WERI-Rb-1 (cell line): ENCODE measurements at places on chromosomes 13 and 19.

GRCh38 chr13:110664041-110664440 is 41.9 kb downstream of the CARS2 start:
- DNase-seq, result no peak

- no peak for DNase-seq
Measured at GRCh38 chr13:33514362-33514761, 228.8 kb upstream of the STARD13 start.

GRCh38 chr19:2461751-2462634 is 5.2 kb upstream of the LMNB2 start:
- DNase-seq, result no peak

- no peak for DNase-seq
Measured at GRCh38 chr19:10761443-10762250, 43.8 kb downstream of the DNM2 start.

- DNase-seq, result no peak
Measured at GRCh38 chr19:54418930-54419800, 3.9 kb downstream of the TTYH1 start.

DNA sequence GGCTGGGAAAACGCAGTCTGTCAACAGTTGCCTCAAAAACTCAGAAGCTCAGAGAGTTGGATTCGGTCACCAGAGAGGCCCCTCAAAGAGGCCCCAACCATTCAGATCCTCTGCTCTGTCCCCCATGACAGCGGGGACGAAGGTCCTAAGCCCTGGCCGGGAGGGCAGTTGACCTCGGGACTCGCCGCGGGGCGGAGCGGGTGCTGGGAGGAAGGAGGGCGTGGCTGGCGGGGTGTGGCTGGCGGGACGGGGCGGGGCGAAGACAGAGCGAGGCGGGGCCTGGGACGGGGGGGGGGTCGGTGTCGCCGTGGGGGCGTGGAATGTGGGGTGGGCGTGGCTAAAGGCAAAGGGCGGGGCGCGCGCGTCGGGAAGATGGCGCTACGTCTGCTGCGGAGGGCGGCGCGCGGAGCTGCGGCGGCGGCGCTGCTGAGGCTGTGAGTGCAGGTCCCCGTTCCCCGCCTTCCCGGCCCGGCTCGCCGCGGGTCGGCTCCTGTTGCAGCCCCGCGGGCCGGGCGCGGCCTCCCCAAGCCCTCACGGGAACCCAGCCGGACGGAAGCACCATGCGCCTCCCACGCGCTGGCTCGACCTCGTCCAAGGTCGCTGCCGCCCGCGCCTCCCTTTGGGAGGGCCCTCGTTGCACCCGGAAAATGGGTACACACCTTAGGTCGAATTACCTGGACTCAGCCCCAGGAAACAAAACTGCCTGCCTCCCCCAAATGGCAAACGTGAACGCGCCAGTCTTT is 105.2 kb downstream of the TM9SF2 start:
- DNase-seq, result peak; percentile 95

- DNase-seq, result peak; percentile 83
Measured at GRCh38 chr19:40284501-40285352, at the start of gene AKT2. Gene AKT2 (minus strand): TSS chr19:40285345. CDS start chr19:40265267, 20,078 bp downstream.

DNA sequence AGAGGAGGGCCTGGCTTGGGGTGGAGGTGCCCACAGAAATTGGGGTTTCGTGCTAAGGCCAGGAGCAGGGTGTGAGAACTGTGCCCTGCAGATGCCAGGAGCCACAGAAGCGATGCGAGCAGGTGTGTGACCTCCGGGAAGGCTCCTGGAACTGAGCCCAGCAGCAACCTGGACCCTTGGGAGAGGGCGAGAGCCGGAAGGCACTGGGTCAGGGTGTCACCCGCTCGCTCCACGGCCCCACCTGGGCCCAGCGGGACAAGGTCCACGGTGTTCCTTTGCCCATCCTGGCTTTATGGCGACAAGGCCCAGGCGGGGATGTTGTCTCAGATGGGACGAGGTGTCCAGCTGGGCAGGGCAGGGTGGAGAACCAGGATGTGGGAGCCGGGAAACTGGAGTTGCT is 4.2 kb downstream of the MISP start:
- DNase-seq, result no peak

GRCh38 chr13:107866941-107867623 is 348.3 kb downstream of the LIG4 start:
- peak; percentile 67 for DNase-seq

GRCh38 chr13:111881700-111882099 is 185.2 kb upstream of the SOX1 start:
- no peak for DNase-seq

DNA sequence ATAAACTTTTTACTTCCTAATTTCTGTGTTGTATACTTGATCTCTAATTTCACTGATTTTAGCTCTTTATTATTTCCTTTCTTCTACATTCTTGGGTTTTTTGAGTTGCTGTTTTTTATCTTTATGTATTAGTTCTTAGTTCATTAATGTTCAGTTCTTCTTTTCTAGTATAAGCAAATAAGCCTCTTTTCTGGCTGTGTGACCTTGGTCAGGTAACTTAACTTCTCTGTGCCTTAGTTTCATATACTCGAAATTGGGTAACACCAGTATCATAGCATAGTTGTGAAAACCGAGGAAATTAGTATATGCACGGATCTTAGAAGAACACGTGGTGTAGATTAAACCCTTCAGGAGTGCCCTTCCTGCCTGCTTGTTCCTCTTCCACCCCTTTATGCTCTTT is 130.2 kb upstream of the C1QTNF9B start:
- DNase-seq, result no peak

DNA sequence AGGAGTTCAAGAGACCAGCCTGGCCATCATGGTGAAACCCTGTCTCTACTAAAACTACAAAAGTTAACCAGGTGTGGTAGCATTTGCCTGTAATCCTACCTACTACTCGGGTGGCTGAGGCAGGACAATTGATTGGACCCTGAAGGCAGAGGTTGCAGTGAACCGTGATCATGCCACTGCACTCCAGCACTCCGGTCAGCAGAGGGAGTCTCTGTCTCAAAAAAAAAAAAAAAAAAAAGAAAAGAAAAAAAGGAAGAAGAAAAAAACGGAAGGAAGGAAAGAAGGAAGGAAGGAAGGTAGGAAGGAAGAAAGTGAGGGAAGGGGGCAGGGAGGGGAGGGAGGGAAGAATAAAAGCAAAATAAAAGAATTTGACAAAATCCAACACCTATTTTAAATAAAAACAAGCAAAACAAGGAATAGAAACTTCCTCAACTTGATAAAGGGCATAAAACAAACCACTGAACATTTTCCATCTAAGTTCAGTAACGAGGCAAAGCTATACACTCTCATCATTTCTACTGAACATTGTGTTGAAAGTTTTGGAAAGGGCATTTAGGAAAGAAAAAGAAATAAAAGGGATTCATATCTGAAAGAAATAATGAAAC is 411.6 kb upstream of the SLITRK5 start:
- peak; percentile 65 for DNase-seq

DNA sequence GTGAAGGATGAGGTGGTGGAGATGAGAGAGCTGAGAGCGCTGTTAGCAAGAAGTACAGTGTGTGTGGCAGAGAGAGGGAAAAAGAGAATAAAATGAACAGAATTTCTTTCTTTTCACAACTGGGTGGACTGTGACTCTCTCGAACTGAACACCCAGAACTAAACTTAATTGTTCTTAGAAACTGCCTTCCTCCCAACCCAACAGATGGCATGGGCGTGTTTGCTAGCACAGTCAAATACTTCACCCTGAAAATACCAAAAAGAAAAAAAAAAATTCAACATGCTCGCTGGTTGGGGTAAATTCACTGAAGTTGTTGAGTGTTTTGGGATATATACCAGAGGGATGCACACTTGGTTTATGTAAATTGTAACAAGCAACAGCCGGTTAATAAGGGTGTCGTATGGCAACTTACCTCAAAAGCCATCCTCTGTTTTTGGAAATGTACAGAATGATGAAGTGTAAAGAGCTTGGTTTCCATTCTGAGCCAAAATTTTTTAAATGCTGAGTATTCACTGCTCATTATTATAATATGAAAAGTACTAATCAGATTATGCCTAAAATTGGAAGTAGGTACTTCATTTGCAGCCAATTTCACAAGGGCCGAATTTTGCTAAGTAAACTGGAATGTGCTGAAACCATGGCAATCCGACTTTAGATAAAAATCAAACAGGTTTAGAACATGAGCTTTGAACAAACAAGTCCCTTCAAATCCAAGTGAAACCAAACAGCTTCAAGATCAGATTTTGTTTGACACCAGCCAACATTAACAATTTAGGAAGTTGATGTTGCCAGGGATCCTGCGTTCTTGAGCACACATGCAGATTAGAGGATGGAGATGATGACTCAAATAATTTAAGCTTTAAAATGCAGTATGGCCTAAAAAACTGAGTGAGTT is 115.8 kb downstream of the ZIC5 start:
- no peak for DNase-seq

DNA sequence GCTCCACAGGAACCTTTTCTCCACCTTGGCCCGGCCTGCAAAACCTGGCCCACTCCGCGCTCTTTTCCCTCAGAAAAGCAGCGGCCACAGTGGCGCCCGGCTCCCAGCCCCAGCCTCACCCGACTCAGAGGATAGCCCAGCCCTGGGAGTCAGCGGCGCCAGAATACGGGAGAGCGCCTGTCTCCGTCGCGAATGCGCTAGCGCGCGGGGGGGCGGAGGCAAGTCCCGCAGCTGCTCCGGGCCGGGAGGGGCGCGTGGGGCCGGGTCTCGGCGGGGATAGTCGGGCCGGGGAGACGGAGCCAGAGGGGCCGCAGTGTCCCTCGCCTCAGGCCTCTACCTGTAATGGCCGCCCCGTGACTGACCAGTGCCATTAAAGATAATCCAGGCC is at the start of gene ZFP30:
TSS of gene ZFP30 (minus strand) at position 165 of the 388 bp plus-strand sequence. CDS start 7,643 bp downstream, outside the sequence.
- DNase-seq, result peak; percentile 94

- DNase-seq, result no peak
Measured at GRCh38 chr19:41480336-41480735, 37.4 kb downstream of the ERICH4 start.
